ENCODE measurements at places on chromosomes 1 and 21.
A peak's percentile ranks its signal among the peaks of the same experiment; 100 is the strongest.

GRCh38 chr1:229192853-229193252 is 78.1 kb upstream of the RAB4A start:
- no peak for DNase-seq

DNA sequence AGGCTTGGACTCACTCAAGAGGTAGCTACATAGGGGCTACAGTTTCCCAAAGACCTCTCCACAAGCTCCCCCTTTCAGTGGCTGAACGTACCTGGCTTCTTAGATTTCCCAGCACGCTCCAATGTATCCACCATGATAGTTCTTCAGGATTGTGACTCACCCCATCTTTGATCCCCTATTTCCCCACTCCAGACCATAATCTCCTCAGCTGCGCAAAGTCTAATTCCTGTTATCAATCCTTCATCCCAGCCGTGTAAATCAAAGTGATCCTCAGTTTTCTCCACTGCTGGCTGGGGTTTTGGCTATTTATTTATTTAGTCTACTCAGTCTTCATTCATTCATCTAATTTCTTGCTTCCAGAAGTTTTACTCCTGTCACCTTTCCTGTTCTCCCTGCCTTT is 13.1 kb upstream of the CTPS1 start:
- DNase-seq, result no peak

- DNase-seq, result peak; percentile 61
These were observed 20.2 kb downstream of the CAPZB start for GRCh38 chr1:19465123-19465522.

GRCh38 chr1:234730475-234730769 is 120.4 kb upstream of the IRF2BP2 start:
- DNase-seq, result no peak

- DNase-seq, result peak; percentile 86
These were observed 74.3 kb downstream of the SH3GLB1 start for GRCh38 chr1:86778569-86779239.

GRCh38 chr1:228038387-228039005 is 31.7 kb downstream of the WNT3A start:
- DNase-seq, result no peak

DNA sequence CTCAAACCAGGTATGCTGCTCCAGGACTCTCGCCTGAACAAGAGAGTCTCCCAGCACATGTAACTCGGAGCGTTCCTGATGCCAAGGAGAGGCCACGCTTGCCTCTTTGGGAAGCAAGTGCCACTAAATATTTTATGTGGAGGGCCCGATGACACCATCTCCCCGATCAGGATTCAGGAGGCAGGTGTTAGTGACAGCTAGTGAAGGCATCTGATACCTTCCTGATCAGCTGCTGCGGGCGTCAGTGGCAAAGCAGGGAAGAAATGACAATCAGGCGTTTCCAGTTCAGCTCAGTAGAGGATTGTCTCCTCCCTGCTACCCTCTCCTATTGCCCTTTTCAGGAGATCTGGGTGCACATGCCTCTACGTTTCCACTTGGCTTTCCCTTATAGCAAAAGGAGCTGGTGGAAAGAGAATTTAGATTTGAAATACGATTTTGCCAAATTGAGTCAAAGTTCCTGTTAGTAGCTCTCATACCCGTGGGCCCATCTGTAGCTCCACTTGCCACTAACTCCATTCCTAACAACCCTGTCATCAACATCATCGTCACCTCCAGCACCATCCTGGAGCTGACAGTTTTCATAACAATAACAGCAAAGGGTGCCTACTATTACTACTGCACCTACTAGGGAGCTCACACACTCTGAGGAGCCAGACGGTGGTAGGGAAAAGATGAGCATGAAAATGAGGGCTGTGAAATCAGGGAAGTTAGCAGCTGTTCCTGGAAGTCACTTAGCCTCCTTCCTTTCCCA is 21.6 kb downstream of the PLXNA2 start:
- no peak for DNase-seq

GRCh38 chr1:180225403-180225802 is 4.7 kb upstream of the LHX4 start:
- no peak for DNase-seq

DNA sequence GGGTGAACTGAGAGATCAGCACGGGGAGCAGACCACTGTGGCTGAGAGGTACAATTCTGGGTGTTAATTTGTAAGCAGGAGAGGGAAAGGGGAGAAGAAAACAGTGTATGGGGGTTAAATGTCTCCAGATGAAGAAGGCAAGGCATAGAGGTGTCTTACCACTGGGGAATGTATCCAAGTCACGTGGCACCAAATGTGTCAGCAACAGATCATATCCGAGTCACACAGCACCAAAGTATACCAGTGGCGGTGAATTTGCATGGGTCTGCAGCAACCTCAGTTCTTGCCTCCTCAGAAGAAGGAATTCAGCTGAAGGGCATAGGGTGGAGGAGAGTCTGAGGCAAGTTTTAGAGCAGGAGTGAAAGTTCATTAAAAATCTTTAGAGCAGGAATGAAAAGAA is 21.2 kb upstream of the SYCP1 start:
- DNase-seq, result peak; percentile 24

GRCh38 chr1:153526132-153526543 is 9.7 kb downstream of the S100A6 start:
- DNase-seq, result no peak

DNA sequence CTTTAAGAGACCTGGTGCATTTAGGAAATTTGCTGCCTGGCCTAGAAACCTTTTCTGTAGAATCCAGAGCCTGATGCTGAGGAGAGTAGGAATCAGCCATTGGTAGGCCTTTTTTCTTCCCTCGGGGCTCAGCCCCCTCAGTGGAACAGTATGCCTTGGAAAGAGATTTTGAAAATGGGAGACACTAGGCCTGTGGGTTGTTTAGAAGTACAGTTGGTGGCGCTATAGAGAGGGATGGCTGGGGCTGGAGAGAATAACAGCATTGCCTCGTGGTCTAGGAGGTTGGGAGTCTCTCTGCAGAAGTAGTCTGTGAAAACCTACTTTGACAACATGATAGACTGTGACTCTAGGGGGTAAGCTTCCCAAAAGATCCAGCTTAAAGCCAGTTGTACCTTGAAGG is 8.2 kb downstream of the KIF2C start:
- DNase-seq, result no peak

- no peak for DNase-seq
These were observed 290.8 kb downstream of the LRRC7 start for GRCh38 chr1:69858534-69858933.

DNA sequence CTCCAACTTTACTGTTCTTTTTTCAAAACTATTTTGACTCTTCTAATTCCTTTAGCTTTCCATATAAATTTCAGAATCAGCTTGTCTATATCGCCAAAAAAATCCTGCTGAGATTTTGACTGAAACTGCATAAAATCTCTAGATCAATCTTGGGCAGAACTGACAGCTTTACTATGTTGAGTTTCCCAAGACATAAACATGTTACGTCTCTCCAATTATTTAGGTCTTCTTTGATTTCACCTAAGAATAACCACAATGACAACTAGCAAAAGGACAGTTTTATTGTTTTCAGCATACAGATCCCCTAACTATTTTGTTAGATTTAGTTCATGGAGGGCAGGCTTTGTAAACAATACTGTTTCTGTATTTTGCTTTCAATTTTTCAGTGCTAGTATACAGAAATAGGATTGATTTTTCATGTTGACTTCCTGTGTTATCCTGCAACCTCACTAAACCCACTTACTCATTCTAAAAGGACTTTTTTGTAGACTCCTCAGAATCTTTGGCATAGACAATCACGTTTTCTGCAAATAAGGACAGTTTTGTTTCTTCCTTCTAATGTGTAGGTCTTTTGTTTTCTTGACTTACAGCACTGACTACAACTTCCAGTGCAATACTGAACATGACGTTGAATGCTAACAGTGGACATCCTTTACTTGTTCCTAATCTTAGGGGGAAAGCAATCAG is 63.4 kb downstream of the NPHP4 start:
- DNase-seq, result no peak

DNA sequence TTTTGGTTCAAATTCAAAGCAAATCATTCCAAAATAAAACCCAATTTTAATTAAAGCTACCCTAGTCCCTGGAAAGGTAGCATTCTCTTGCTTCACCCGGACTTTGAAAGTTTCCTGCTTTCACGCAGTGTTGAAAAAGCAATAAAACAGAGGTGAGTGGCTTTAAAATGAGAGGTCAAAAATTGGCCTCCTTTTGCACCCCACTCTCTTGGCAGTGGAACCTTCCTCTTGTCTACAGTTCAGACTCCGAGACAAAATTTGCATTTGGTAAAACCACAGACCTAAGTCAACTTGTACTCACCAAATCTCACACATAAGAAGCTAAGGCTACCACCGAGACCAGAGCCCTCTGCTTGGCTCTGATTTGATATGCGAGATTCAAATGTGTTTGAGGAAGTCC is 252.7 kb downstream of the TTLL7 start:
- no peak for DNase-seq

DNA sequence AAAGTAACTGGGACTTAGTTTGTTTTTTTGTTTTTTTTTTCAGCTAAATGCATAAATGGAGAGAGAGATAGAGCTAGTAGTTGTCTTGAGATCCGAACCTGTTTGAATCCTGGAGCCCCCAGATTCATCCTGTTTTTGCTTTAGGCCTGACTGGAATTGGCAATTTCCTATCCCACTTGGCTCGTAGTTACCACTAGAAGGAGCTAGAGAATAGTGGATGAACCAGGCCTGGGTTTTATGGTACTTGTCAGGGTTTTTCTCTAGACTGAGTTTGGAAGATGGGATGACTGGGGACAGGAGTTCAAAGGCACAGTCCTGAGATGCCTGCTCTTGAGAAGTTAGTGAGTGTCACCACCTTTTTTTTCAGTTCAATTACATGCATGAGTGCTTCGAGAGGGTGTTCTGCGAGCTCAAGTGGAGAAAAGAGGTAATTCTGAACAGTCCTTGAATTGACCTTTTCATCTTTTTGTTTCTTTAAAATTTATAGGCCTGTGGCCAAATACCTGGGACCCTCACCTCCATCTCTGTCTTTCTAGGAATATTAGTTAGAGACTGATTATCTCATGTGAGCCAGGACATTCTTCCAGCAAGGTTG is 23.4 kb downstream of the CELF3 start:
- DNase-seq, result peak; percentile 47

GRCh38 chr1:191699343-191699742 is 458.9 kb upstream of the RGS18 start:
- DNase-seq, result no peak
